ENCODE measurements at places on chromosomes 3 and 15.

DNA sequence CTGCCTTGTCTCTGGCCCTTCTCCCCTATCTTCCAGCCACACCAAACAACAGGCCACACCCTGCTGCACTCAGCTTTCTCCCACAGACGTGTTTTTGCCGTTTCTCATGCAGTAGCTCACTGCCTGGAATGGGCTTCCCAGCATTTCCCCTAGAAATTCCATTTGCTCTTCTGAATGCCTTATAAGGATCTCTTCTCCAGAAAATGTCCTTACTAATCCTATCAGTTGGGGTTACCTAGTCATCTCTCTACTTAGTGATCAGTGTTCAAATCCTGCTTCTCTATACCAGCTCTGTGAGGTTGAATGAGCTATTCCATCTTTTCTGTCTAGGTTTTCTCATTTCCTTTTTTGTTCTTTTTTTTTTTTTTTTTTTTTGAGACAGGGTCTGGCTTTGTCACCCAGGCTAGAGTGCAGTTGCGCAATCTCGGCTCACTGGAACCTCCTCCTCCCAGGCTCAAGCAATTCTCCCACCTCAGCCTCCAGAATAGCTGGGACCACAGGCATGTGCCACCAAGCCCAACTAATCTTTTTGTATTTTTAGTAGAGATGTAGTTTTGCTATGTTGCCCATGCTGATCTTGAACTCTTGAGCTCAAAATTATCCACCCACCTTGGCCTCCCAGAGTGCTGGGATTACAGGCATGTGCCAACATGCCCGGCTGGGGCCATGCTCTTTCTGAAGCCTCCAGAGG, 98.2 kb upstream of the CHD2 start:
- peak; percentile 96 for DNase-seq

- DNase-seq: peak; percentile 77
Measured at GRCh38 chr15:67146875-67147381, 81.5 kb downstream of the SMAD3 start.

DNA sequence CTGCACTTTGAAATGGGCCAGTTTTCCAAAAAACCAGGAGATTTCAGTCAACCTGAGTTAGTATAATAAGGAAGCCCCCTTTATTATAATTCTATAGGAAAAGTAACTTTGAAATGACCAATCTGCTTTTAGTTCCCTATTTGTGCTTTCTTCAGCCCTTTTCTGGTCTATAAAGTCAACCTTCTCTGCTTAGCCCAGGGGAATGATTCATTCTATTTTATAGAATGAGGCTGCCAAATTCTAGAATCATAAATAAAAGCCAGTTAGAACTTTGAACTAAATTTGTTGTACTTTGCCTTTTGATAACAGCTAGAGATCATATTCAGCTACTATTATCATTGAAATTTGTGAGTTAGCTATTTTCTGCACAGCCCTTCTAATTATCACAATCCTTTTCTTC, 24.7 kb downstream of the CIP2A start:
- DNase-seq: no peak

GRCh38 chr3:87437765-87438164, 161.4 kb upstream of the POU1F1 start:
- DNase-seq: peak; percentile 77

GRCh38 chr15:43229977-43230376, 9.2 kb upstream of the EPB42 start:
- no peak for DNase-seq

DNA sequence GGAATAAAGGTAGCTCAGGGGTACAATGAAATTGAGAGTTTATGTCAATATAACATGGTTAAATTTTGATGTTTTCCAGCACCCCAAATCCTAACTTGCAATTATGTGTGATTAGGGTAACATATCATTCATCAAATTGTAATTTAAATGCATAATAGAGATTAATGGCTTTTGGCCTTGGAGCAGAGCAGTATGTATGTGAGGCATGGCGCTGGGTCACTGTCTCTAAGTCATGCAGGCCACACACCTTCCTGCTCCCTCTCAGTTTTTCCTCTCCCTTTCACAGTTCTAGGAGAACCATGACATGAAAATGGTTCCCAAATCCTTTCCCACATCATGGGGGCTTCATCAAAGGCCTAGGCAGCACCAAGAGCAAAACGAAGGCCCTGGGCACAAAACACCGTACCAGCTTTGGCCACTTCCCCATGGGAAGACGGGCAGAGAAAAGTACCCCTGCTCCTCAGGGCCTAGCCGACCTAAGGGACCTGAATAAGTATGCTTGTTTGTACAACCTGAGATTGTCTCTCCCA, 3.9 kb upstream of the SRP14 start:
- DNase-seq: no peak

- DNase-seq: peak; percentile 86
Measured at GRCh38 chr3:111723293-111724215, 128.4 kb upstream of the ZBED2 start.

DNA sequence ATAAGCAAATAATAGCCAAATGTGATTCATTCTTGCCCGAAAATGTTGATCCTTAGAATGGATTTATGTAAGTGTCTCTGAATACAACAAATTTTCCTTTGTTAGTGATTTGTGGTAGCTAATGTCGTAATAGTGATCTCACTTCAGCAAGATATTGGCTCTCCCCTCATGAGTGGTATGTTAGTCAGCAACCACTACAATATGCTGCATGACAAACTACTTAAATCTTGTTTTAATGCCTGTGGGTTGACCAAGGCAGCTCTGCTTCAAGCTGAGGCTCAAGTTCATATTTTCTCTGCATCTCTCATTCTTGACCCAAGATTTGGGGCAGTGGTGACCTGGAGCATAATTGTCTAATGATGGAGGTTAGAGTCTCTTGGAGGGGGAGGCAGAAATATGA, 49.8 kb upstream of the GALNT15 start:
- peak; percentile 99 for DNase-seq

- DNase-seq: peak; percentile 37
Measured at GRCh38 chr3:33883538-33883950, 85.1 kb downstream of the PDCD6IP start.

- DNase-seq: no peak
Measured at GRCh38 chr15:69691307-69692015, 238.8 kb downstream of the RPLP1 start.

DNA sequence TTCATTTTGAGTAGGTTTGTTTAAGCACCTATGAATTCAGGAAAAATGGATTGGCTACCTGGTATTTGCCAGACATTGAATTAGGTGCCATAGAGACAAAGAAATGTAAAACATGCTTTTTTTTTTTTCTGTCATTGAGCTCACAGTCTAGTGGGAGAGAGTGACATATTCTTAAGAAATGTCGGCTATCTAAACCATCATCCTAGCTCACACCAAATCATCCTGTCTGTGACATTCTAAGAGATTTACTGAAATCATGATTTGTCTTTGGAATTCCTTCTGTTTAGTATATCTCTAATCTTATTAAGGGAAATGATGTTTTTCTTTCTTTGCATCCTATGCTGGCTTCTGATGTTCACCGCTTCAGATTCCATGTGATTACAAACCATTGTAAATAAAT, 59.5 kb upstream of the STXBP5L start:
- peak; percentile 15 for DNase-seq

GRCh38 chr3:172040981-172041963, 1.9 kb downstream of the FNDC3B start:
- peak; percentile 66 for DNase-seq

GRCh38 chr3:171135549-171135948, 109.0 kb upstream of the SLC2A2 start:
- no peak for DNase-seq

DNA sequence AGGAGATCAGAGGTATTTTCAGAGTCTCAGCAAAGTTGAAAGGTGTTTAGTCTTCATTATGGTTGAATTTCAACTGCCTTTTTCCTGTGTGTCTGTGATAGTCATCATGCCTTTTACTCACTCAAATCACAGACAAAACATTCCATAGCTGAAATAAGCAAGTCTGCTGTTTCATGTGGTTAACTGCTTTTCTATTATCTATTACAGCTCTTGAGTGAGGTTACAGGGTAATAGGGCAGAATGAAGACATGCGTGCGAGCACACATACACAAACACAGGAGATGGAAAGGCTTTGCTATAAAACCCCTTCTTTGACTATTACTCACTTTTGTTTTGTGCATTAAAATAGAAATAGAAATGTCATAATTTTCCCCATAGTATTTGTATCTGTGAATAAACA, 192.6 kb upstream of the RARB start:
- peak; percentile 18 for DNase-seq

GRCh38 chr3:44359146-44359751, 20.7 kb downstream of the TCAIM start:
- DNase-seq: no peak

Data from fibroblast of skin of abdomen (primary cell).